ENCODE measurements at places on chromosomes 5 and 9. TPM values are rescaled to one million over a fixed set of nuclear protein-coding genes. Genes with fewer than 3 reads are reported as not detected.

- peaks cover 6% of the 10 kb centered on the region for H3K4me1 ChIP-seq
- no peaks in the 10 kb centered on the region for H3K36me3 ChIP-seq
- H3K4me3 ChIP-seq, result no peak overlapping the region
- no peak overlapping the region for H3K27ac ChIP-seq
- DNase-seq, result peak; percentile 69
- no peaks in the 10 kb centered on the region for H3K27me3 ChIP-seq
Observed at GRCh38 chr9:105157171-105157583, 87.3 kb upstream of the SLC44A1 start.

- peaks cover 22% of the 10 kb centered on the region for H3K27me3 ChIP-seq
- DNase-seq, result peak; percentile 68
- H3K27ac ChIP-seq, result no peak overlapping the region
- H3K4me3 ChIP-seq, result peak overlapping the region; percentile 58
- no peaks in the 10 kb centered on the region for H3K36me3 ChIP-seq
Observed at GRCh38 chr9:114098021-114098935, 814 bp downstream of the KIF12 start.

Gene AFAP1L1
- 26.6 TPM for total RNA-seq

Gene GPR151
- not detected for total RNA-seq

DNA sequence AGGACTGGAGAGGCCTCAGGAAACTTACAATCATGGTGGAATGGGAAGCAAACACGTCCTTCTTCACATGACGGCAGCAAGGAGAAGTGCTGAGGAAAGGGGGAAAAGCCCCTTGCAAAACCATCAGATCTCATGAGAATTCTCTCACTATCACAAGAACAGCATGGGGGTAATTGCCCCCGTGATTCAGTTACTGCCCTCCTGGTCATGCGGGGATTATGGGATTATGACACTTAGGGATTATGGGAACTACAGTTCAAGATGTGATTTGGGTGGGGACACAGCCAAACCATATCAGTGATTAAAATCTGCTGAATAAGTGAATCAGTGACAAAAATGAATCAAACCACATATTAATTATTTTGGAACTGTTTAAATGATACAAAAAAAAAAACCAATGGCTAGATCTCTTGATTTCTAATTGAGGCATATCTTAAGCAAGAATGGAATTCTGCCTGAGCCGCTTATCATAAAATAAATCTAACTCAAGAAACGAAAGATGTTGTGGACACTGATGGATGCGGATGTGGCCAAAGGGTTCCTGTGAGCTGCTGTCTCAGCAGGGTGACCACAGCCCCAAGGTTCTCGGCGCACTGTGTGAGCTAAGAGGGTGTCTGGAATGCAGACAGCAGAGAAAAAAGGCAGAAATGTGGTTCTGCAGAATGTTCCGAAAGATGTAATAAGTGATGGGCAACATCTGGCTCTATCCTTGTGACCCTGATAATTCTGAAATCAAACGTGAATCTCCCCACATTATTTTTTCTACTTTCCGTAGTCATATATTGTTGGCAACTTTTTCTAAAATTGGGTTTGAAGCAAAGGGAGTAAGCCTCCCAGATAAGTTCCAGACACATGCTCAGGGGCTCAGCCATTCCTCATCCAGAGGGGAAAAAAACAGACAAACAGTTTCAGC is 107.2 kb upstream of the ICE1 start:
- no peaks in the 10 kb centered on the region for H3K36me3 ChIP-seq
- no peaks in the 10 kb centered on the region for H3K27me3 ChIP-seq
- no peaks in the 10 kb centered on the region for H3K4me1 ChIP-seq
- no peak overlapping the region for H3K27ac ChIP-seq
- no peak overlapping the region for H3K4me3 ChIP-seq
- DNase-seq, result no peak

DNA sequence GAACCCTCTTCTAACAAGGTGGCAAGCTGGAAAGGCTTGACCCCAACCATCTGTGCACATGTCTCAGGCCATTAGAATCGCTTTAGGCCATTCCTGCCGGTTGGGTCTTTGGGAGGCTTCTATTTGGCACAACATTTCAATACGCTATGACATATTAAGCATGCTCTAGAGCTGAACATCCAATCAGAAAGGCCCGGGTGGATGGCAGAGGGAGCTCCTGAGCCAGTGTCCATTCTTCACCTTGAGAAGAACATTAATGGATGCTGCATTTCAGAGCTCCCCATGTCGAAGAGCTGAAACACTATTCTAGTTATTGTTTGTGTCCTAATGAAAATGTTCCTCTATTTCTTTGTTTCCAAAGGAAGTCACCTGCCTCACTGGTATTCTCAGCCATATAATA is 12.8 kb downstream of the SPATA9 start:
- no peak overlapping the region for H3K4me3 ChIP-seq
- no peaks in the 10 kb centered on the region for H3K4me1 ChIP-seq
- H3K27me3 ChIP-seq, result no peaks in the 10 kb centered on the region

Gene ADAMTS12
- 7.6 TPM for total RNA-seq

- H3K4me3 ChIP-seq, result no peak overlapping the region
- DNase-seq, result no peak
- H3K4me1 ChIP-seq, result peaks cover 10% of the 10 kb centered on the region
- peaks cover 50% of the 10 kb centered on the region for H3K36me3 ChIP-seq
- H3K27ac ChIP-seq, result no peak overlapping the region
- H3K27me3 ChIP-seq, result no peaks in the 10 kb centered on the region
Observed at GRCh38 chr9:21833090-21833801, 30.8 kb downstream of the MTAP start.

GRCh38 chr5:71703941-71704340 is 15.1 kb upstream of the CARTPT start:
- no peak overlapping the region for H3K27ac ChIP-seq
- H3K27me3 ChIP-seq, result peaks cover 18% of the 10 kb centered on the region
- no peak for DNase-seq
- H3K4me3 ChIP-seq, result no peak overlapping the region
- H3K36me3 ChIP-seq, result no peaks in the 10 kb centered on the region

DNA sequence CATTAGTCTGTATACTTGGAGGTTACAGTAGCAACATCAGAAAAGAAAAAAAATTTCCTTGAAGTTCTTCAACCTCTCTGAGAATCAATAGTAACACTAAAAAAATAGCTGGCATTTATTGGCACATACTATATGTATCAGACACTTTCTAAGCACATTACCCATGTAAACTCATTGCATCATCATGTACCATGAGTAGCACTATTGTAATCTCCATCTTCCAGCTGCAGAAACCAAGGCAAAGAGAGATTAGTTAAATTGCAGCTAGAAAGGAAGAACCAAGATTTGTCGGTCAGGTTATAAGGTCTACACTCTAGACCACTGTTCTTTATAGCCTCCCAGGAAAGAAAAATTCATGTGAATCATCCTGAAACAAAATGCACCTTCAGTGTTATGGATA is 31.4 kb upstream of the RAB3C start:
- H3K4me3 ChIP-seq, result no peak overlapping the region
- H3K27me3 ChIP-seq, result no peaks in the 10 kb centered on the region
- no peak for DNase-seq
- H3K36me3 ChIP-seq, result no peaks in the 10 kb centered on the region

GRCh38 chr5:57692582-57693487 is 210.2 kb upstream of the ACTBL2 start:
- H3K36me3 ChIP-seq, result no peaks in the 10 kb centered on the region
- H3K27me3 ChIP-seq, result no peaks in the 10 kb centered on the region
- peak; percentile 45 for DNase-seq
- no peak overlapping the region for H3K4me3 ChIP-seq

- H3K27ac ChIP-seq, result no peak overlapping the region
- H3K36me3 ChIP-seq, result no peaks in the 10 kb centered on the region
- no peak for DNase-seq
- no peaks in the 10 kb centered on the region for H3K4me1 ChIP-seq
Observed at GRCh38 chr9:132560616-132561202, 21.7 kb upstream of the BARHL1 start.

GRCh38 chr5:77210964-77211690 is 647 bp downstream of the PDE8B start:
- peaks cover 9% of the 10 kb centered on the region for H3K4me1 ChIP-seq
- peak overlapping the region; percentile 58 for H3K4me3 ChIP-seq
- H3K36me3 ChIP-seq, result no peaks in the 10 kb centered on the region
- DNase-seq, result no peak
- no peak overlapping the region for H3K27ac ChIP-seq
- peaks cover 46% of the 10 kb centered on the region for H3K27me3 ChIP-seq

Gene RASA1
- total RNA-seq, result 32.6 TPM
